GOT3 (cell line): ENCODE measurements at places on chromosomes 12 and 14.

GRCh38 chr12:26730481-26731350, 102.3 kb downstream of the ITPR2 start:
- no peak for DNase-seq

DNA sequence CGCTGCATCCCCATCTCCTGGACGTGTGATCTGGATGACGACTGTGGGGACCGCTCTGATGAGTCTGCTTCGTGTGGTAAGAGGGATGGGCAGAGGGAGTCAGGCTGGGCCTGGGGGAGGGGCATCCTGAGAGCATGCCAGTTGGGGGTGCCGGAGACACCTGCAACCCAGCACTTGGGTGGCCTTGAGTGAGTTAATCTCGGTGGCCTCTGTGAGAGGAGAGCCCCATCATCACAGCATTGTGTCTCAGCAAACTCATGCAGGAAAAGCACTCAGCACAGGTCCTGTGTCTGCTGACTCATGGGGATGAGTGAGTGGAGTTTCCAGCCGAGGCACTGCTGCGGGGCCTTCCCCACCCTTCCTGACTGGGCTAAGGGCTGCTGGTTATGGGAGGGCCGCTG, 19.6 kb upstream of the LRP1-AS start:
- no peak for DNase-seq

GRCh38 chr12:62907078-62907477, 27.9 kb downstream of the PPM1H start:
- DNase-seq = no peak

GRCh38 chr12:24731596-24731995, 217.3 kb downstream of the BCAT1 start:
- DNase-seq = no peak

GRCh38 chr12:7146906-7147305, 16.7 kb downstream of the CLSTN3 start:
- no peak for DNase-seq

DNA sequence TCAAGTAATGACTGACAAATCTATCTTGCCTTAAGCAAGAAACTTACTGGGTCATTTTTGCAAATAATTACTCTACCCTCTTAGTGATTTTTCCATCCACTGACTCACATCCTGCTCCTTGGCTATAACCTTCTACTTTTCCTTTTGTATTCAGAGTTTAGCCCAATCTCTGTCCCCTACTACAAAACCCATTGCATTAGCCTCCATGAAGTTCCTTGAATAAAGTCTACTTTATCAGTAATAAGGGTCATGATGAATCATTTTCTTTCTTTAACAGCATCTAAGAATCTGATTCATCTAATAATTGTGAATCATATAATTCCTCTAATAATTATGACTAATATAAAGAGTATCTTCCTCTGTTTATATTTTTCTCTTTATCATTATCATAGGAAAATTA, 132.6 kb downstream of the NTS start:
- DNase-seq = no peak

DNA sequence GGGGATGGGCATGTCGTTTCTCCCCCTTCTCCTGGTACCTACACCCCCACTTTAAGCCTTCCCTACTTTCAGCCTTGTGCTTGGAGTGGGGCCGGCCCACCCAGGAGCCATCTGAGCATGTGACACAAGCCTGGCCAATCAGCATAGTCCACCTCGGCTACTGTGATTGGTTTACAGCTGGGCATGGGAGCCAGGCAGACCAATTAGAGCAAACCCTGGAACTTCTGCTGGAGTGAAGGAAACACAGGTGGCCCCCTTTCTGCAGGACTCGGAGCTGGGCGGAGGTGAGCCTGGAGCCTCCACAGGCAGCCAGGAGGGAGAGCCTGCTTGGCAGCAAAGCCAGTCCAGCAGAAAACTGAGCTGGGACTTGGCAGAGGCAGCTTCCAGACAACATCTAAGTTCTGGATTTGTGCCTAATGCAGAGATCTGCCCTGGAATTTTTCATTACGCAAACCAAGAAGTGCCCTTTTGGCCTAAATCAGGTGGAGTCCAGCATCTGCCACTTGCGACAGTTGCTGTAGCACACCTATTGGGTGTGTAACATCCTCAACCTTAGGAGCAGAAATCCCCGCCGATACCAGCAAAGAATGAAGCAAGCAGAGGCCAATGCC, 59.5 kb downstream of the SCARB1 start:
- no peak for DNase-seq

DNA sequence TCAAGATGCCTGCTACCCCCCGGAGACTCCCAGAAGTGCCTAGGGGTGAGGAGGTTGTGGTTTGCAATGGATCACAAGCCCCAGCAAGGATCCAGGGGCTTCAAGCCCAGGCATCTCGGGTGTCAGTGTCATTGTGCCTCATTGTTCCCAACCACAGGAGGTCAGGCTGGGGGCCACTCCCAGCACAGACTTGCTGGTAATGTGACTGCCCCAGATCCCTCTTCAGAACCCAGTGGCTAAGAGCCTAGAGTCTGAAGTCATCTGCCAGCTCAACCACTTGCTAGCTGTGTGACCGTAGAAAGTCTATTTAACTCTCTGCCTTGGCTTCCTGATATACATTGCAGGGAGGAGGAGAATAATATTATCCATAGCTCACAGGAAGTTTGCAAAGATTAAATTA, 7.7 kb upstream of the ASB2 start:
- no peak for DNase-seq

DNA sequence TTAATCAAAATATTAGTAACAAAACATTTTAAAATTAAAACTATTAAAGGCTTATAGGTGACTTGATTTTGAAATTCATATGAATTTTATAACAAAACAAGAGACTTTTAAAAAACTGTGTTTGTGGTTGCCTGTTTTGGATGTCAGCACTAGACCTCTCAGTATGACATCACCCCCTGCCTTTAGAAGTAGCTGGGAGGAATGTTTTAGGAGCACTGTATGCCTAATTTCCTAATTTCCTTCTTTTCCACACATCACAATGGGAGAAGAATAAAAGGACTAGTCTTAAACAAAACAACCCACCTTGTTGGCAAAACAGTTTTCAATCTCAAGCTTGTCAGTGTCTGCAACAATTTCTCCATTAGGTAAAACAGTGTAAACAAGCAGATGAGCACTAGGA, 48.1 kb upstream of the PZP start:
- no peak for DNase-seq

DNA sequence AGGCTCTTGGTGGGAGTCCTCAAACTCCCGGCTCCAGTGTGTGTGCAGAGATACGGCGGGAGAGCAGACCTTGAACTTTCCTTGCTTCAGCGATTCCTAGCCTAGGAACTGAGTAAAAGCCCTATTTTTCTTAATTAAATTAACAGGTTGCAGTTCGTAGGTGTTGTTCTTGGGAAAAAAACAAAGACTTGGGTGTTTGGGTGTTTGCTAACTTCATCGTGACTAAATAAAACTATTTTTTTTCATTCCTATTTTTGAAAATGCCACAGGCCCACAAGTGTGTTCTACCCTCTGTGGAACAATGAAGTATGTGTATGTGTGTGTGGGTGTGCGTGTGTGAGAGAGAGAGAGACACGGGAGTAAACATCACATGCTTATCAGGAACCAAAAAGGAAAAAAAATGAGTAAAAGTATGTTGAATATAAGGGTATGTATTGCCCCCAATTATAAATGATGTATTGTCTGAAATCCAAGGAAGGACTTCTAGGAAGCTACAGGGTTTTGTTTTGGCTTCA, 651 bp downstream of the TMEM117 start:
- DNase-seq = no peak

DNA sequence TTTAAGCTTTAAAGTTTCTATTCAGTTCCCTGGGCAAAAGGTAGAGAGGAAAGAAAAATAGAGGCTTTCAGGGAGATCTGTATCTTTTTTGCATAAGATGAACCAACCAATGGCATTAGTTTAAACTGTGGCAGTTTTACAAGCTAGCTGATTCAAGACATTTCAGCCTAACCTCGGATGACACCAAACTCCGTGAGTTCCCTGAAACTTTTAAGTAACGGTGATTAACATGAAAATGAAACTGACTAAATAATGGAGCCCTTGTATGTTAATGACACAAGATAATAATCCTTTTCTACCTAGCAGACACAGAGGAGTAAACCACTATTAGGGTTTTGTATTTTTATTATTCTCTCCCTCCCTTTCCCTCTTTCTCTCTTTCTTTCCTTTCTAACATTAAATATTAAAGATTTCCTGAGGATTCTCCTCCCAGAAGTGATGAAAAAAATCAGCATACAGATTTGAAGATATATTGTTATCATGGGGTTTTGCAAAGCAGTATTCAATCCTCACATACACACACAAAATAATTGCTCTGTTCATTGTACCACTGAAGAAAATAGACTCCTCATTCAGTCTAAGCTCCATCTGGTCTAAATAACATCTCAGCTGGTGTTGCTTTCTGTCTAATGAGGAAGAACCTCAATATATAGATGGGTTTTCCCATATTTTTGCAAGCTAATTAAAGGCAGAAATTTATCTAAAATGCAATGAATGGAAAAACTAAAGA, 483.8 kb downstream of the NOVA1 start:
- DNase-seq = no peak

- no peak for DNase-seq
Measured at GRCh38 chr14:104316121-104316722, 177.8 kb downstream of the KIF26A start.

- no peak for DNase-seq
Measured at GRCh38 chr12:90321369-90321768, 612.7 kb upstream of the ATP2B1 start.
